ENCODE measurements at places on chromosomes 5 and 9.

DNA sequence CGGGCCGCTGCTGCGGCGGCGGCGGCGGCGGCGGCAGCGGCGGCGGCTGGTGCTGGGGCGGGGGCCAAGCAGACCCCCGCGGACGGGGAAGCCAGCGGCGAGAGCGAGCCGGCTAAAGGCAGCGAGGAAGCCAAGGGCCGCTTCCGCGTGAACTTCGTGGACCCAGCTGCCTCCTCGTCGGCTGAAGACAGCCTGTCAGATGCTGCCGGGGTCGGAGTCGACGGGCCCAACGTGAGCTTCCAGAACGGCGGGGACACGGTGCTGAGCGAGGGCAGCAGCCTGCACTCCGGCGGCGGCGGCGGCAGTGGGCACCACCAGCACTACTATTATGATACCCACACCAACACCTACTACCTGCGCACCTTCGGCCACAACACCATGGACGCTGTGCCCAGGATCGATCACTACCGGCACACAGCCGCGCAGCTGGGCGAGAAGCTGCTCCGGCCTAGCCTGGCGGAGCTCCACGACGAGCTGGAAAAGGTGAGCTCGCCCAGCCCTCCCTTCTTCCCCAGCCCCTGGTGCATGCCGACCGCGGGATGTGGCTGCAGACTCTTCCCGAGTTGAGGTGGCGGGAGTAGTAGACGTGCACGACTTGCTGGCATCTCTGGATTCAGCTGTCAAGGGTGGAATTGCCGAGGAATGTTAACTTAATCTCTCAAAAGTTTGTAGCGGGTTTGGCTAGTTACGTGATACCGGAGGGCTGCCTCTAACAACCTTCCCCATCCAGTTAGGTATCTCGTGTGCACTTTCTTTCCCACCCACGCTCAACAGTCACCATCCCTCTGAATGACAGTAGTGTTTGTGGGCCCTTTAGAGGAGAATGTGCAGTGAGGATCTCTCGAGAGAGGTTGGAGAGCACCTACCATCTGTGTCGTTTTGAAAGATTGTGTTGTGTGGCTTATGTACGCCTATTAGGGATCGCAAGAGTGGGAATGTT is 932 bp downstream of the SLC12A2 start:
- DNase-seq, result no peak

DNA sequence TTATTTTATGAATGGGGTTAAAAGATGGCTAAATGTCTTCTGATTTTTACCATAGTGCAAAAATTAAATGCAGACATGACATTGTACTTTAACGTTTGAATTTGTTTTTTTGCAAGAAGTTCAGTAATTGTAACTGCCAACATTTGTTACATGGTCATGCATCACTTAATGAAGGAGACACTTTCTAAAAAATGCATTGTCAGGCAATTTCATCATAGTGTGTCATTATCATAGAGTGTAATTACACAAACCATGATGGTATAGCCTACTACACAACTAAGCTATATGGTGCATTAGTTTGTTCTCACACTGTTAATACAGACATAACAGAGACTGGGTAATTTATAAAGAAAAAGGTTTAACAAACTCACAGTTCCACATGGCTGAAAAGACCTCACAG is 50.0 kb upstream of the NAA35 start:
- DNase-seq, result no peak

- DNase-seq, result no peak
These were observed 54.5 kb downstream of the PDE4D start for GRCh38 chr5:59838989-59839388.

DNA sequence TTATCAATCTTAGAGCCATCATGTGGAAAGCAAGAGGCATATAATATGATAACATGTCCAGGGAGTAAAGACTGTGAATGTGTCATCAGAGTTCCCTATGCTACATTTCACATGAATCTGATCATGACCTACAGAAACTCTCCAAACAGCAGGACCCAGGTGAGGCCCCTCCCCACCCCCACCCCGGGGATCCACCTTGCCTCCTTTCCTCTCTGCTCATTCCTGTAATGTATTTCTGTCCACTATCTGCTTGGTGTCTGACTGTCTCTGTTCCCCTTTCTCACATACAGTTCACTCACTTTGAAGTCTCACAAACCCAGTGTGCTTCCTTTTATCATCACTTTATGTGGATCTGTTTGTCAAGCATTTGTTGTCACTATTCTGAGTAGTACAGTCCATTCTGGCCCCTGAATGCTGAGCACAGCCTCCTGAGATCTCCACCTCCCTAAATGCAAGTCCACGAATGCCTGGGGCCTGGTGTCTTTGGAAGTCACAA is 76.4 kb upstream of the SMARCA2 start:
- DNase-seq, result no peak

GRCh38 chr9:112162621-112163413 is 12.3 kb downstream of the SUSD1 start:
- no peak for DNase-seq

- DNase-seq, result no peak
These were observed 39.1 kb upstream of the CTNNAL1 start for GRCh38 chr9:109052416-109052815.

GRCh38 chr9:69971643-69972449 is 71.8 kb upstream of the MAMDC2 start:
- DNase-seq, result peak; percentile 69

DNA sequence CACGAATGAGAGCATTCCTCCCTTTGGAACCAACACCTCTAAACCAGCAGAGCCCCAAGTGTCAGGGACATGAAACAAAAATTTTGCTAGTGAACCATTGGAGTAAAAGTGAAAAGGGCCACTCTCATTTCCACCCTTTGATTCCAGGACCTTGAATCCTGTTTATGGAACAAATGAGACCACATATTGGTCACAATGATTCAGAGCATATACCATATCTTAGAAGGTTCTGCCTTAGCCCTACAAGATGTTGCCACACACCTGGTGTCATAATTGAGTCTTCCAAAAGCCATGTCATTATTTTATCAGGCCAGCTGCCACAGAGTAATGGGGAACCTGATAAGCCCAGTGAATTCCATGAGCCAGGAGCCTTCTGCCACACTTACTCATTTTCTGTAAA is 66.3 kb upstream of the ZBTB43 start:
- no peak for DNase-seq

- no peak for DNase-seq
These were observed 4.8 kb upstream of the TMEM171 start for GRCh38 chr5:73115399-73116051.

- no peak for DNase-seq
These were observed 97.9 kb downstream of the CACNA1B start for GRCh38 chr9:137975527-137975913.

DNA sequence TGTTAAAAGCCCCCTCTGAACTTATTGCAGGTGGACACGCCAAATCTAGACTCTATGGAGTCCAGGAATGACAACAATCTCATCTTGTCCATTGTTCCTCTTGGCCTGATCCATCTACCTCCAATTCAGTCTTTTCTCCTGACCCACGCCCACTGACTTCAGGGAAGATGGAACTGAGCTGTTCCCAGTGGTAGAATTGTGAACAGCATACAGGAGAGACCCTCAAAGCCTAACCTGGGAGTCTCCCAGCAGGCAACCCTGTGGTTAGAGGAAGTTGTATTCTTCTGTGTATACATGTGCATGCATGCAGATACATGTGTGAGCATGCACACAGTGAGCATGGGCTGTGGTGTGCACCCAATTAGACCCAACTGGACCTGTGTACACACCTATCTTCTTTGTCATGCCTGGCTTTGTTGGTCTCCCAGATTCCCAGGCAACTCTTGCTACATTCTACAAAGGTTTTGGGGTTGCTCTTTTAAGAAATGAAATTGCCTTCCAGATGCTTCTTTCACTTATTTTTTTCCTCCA is 286.0 kb downstream of the ZSWIM6 start:
- no peak for DNase-seq

DNA sequence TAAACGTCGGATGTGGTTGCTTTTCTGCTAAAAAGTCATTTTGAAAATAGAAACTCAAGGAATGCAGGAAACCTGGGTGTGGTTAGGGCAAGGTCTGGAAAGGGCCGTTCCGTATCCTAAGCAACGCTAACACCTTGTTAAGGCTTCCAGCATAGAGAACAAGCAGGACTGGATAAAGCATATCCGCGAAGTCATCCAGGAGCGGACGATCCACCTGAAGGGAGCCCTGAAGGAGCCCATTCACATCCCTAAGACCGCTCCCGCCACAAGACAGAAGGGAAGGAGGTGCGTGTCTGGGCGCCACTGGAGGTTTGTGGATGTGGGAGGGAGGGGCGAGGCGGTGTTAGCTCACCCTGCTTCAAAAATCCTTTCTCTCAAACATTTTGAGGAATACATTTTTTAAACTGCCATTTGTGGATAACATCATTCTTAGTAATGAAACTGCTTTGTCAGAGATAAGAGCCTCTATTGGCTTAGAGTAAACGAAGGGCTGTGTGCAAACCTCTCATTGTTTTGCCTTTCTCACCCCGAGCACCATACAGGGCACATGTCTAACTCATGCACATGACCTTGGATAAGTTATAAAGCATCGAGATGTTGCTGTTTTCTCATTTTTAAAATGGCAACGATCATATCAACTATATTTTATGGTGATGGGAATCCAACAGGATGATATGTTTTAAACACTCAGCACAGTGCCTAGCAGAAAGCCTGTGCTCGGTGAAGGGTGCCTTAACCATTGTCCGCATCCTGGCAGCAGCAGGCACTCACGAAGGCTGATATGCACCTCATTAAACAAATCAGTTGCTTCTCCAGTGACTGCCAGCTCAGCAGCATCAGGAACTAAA is 175.7 kb upstream of the OTULINL start:
- no peak for DNase-seq

DNA sequence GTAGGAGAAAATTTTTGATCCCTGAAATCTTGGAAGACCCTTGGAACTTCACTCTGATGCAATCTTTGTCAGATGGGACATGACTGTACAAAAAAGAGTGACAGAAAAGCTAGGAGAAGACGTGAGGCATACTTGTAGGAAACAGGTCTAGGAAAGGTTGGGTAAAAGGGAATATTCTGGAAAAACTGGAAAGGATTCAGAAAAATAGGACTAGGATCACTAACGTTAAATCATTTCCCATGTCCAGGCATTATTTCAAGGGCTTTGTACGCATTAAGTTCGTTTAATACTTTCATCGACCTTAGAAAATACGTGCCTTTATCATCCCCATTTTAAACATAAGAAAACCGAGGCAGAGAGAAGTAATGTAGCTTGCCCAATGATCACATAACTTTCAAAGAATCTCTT is 2.9 kb downstream of the ALDH1A1 start:
- no peak for DNase-seq

DNA sequence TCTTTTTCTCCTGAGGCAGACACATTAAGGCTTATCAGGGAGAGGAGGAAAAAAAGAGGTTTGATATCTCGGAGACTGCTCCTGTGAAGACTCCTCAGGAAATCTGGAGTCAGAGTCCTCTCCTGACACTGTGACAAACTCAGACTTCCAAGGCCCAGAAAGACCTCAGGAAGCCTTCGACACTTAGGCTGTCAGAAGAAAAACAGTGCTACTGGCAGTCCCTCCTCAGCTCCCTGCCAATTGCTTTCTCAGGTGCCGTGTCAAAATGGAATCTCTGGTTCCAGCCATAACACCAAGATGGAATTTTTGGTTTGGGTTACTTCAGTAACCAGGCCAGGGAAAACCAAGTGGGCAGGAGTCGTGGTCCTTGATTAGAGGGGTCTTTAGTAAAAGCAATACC is 4.1 kb downstream of the STK10 start:
- DNase-seq, result no peak

- DNase-seq, result no peak
These were observed 82.3 kb downstream of the THBS4 start for GRCh38 chr5:80117446-80117845.

DNA sequence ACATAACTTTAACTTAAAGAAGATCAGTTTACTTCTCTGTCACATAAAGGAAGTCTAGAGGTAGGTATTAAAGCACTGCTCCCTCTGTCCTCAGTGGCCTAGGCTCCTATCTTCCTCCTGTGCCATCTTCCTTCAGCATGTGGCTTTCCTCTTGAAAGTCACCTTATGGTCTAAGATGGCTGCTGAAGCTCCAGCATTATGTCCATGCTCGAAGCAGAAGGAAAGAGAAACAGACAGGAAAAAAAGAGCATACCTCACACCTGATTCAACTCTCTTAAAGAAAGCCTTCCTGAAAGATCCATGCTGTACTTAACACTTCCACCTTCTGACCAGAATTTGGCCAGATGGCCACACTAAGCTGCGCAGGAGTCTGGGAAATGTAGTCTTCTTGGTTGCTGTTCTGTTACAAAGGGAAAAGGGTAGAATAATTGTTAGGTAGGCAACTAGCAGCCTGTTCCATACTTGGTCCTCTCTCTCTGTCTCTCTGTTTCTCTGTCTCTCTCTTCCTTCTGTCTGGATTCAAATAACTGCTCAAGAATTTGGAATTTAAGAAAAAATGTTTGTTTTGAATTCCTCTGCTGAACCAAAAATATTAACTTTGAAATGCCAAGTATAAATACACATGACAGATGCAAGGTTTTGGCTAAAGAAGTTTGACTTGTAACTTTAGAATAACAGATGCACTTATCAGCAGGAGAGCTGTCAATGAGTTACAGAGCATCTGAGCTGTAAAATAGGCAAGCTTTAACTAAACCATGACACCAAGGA is 16.0 kb downstream of the TMEM174 start:
- DNase-seq, result no peak

DNA sequence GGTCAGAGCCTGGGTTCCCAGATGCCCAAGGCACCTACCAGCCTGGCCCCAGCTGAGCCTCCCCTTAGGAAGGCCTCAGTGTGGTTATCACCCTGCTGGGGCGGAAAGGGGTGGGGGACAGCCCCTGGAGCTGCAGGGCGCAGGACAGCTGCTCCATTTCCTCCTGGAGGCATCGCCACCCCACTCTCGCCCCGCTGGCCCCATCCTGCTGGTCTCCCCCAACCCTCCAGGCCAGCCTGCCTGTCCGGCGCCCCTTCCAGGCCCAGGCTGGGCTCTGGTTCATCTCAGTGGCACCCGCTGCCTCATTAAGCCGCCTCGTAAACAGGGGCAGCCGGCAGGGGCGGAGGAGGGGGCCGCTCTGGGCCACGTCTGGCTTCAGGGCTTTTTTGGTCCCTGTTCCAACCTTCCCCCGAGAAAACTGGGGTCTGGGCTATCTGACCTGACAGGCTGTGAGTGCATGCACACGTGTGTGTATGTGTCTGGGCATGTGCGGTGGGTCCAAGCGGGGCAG is 30.8 kb upstream of the ENHO start:
- DNase-seq, result no peak

DNA sequence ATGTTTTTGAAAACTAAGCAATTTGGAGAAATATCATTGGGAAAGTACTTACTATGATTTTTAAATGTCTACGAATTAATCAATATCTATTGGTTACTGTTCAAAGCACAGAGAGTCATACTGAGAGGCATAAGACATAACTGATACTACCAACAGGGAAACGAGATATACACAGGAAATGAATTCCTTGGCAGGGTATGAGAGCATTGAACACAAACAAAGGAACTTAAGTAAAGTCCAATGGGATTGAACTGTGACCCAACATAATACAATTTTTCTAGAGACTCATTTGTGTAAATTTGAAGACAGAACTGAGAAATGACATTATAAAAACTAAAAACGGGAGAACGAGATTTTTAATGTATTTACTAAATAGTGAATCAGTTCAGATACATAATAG is 1.3 kb upstream of the ITGA1 start:
- no peak for DNase-seq

All from NCI-H1436 (cell line).